ENCODE measurements at places on chromosomes 7 and 10. TPM values are rescaled to one million over a fixed set of nuclear protein-coding genes. Genes with fewer than 3 reads are reported as not detected.

GRCh38 chr10:62079885-62080559 lies 178.5 kb downstream of the ARID5B start:
- DNase-seq: no peak

GRCh38 chr10:13087986-13088618 lies 11.9 kb upstream of the OPTN start:
- peak; percentile 90 for DNase-seq

- no peak for DNase-seq
Observed at GRCh38 chr7:102251531-102252365, 34.9 kb upstream of the SH2B2 start.

DNA sequence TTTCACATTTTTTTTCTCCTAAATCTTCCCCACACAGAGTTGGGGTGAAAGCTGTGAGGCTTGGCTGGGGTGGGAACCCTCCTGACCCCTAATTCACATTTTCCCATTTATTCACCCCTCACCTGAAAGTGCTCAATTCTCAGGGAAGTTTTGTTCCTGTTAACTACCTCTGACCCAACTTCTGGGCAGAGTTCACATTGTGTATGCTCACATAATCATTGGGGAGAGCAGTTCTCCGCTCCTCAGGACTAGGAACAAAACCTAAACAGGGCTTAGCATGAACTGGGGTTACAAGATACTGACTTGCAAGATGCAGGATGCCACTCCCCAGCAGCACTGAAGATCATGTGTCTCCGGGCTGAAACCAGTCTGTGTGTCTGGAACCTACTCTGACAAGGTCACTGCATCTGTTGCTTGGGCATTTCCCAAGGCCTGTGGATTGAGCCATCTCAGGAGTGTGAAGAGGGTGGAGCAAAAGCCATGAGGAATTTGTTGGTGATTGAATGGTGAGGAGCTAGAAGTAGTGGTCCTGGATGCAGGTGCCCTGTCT lies 258.1 kb upstream of the IGFBP3 start:
- DNase-seq: no peak

The FAM25A gene
- polyA plus RNA-seq: not detected

Measured in IMR-90 (cell line).